ENCODE measurements at places on chromosomes 7 and 10. TPM values are rescaled to one million over a fixed set of nuclear protein-coding genes. Genes with fewer than 3 reads are reported as not detected.

STX1A gene
- total RNA-seq, result 37.5 TPM

EBLN1 gene
- not detected for total RNA-seq

VAX1 gene
- not detected for total RNA-seq

CHN2 gene
- total RNA-seq, result 1.2 TPM

PRSS1 gene
- not detected for total RNA-seq

GIMAP2 gene
- total RNA-seq, result 59.4 TPM

GRCh38 chr10:78450807-78451485 is 417.3 kb downstream of the RPS24 start:
- no peak overlapping the region for H3K27ac ChIP-seq
- H3K4me1 ChIP-seq, result no peaks in the 10 kb centered on the region
- no peak for DNase-seq

- no peaks in the 10 kb centered on the region for H3K27me3 ChIP-seq
- H3K27ac ChIP-seq, result peak overlapping the region; percentile 95
- no peaks in the 10 kb centered on the region for H3K36me3 ChIP-seq
- DNase-seq, result peak; percentile 56
- H3K4me3 ChIP-seq, result peak overlapping the region; percentile 84
Observed at GRCh38 chr10:69045441-69046300, 42.2 kb upstream of the SRGN start.

DNA sequence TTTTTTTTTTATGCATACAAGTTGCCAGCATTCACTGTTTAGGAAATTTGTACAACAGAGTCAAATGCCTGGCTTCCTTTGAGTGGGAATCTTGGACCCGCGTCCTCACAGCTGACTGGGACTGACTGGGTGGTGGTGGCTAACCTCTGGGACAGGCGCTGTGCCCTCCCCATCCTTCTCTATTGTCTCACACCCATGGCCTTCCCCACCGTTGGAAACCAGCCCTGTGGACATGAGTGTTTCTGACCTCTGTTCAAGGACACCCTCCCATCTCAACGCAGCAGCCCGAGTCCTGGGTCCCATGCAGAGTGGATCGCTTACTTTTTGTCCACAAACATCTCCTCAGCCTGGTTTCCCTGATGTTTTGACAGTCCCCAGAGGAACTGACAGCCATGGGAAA is 125.1 kb upstream of the PPIF start:
- no peak for DNase-seq
- H3K36me3 ChIP-seq, result no peaks in the 10 kb centered on the region
- H3K27ac ChIP-seq, result no peak overlapping the region
- H3K27me3 ChIP-seq, result no peaks in the 10 kb centered on the region
- no peaks in the 10 kb centered on the region for H3K4me1 ChIP-seq

GRCh38 chr7:63024446-63024845 is 974.2 kb upstream of the ZNF722 start:
- peaks cover 5% of the 10 kb centered on the region for H3K36me3 ChIP-seq
- no peak overlapping the region for H3K27ac ChIP-seq
- H3K4me1 ChIP-seq, result no peaks in the 10 kb centered on the region

- no peak overlapping the region for H3K4me3 ChIP-seq
- H3K27ac ChIP-seq, result no peak overlapping the region
- no peaks in the 10 kb centered on the region for H3K4me1 ChIP-seq
- DNase-seq, result no peak
Observed at GRCh38 chr10:7547206-7547605, 119.6 kb downstream of the ITIH5 start.

DNA sequence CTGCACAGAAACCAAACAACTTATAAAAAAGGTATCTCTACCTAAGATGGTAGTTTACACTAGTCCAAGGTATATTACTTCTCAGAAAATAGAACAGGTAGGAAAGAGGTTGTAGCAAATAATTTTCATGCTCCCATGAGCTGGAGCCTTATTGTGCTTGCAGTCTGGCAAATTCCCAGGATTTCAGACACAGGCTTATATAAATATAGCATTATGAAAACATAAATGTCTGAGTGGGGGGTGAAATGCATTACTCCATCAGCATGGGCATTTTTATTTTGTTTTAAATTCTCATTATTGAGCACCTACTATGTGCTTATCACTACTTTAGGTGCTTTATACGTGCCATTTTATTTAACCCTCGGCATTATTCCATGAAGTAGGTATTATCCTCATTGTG is 83.0 kb upstream of the PHYHIPL start:
- no peak for DNase-seq
- H3K4me3 ChIP-seq, result no peak overlapping the region
- H3K36me3 ChIP-seq, result no peaks in the 10 kb centered on the region
- no peaks in the 10 kb centered on the region for H3K27me3 ChIP-seq
- H3K4me1 ChIP-seq, result no peaks in the 10 kb centered on the region

GRCh38 chr7:45087301-45088145 is 1.2 kb downstream of the NACAD start:
- no peak for DNase-seq
- no peak overlapping the region for H3K27ac ChIP-seq
- no peaks in the 10 kb centered on the region for H3K36me3 ChIP-seq
- no peaks in the 10 kb centered on the region for H3K4me1 ChIP-seq
- H3K27me3 ChIP-seq, result no peaks in the 10 kb centered on the region
- H3K4me3 ChIP-seq, result no peak overlapping the region

- no peak for DNase-seq
- no peak overlapping the region for H3K27ac ChIP-seq
- no peak overlapping the region for H3K4me3 ChIP-seq
- H3K4me1 ChIP-seq, result no peaks in the 10 kb centered on the region
- peaks cover 29% of the 10 kb centered on the region for H3K27me3 ChIP-seq
Observed at GRCh38 chr10:73902351-73902750, 8.6 kb upstream of the PLAU start.

DNA sequence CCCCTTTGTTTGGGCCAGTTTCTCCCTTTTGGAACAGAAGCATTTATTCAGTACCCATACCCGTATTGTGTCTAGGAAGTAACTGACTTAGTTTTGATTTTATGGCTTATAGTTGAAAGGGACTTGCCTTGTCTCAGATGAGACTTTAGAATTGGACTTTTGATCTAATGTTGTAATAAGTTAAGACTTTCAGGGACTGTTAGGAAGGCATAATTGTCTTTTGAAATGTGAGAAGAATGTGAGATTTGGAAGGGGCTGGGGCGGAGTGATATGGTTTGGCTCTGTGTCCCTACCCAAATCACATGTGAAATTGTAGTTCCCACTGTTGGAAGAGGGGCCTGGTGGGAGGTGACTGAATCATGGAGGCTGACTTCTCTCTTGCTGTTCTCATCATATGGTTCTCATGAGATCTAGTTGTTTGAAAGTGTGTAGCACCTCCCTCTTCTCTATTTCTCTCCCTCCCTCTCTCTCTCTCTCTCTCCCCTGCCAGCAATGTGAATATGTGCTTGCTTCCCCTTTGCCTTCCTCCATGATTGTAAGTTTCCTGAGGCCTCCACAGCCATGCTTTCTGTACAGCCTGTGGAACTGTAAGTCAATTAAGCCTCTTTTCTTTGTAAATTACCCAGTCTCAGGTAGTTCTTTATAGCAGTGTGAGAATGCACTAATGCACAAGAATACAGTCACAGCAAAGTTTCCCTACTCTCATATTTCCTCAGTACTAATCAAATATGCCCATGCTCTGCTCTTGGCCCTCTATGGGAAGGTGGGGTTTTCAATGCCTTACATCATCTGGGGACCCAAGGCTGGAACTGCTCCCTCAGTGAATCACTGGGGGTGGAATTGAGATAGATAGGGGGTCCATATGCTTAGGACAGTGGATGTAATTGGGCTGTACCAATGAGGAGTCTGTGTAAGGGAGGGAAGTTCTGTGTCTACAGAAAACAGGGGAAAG is 17.2 kb upstream of the AKR1C1 start:
- no peaks in the 10 kb centered on the region for H3K27me3 ChIP-seq
- H3K36me3 ChIP-seq, result no peaks in the 10 kb centered on the region
- no peaks in the 10 kb centered on the region for H3K4me1 ChIP-seq
- no peak overlapping the region for H3K4me3 ChIP-seq
- no peak for DNase-seq

DNA sequence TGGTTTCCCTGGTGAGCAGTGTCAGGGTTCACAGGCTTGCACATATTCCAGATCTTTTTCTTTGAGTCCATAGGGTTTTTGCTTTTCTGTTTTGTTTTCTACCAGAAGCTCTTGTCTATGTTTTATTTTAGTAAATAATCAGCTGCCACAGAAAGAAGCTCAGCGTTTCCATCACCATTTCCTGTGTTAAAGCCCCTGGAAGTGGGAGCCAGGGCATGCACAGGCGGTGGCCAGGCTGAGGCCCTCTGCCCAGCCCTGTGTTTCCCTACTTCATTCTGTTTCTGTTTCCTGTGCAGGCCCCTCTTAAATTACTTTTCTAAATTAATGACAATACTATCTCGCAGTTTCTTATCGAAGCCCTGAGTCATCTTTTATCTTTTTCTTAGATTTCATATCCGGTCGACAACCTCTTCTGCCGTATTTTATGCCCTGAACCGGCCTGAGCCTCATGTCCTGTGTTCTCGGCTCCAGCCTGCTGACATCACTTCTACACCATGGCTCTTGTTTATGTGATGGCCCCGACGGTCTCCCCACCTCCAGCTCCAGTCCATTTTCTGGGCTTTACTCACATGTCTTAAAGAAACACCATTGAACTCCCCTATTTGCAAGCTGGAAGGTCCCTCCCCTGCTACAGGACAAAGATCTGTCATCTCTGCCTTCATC is 442.2 kb downstream of the TCERG1L start:
- no peak overlapping the region for H3K4me3 ChIP-seq
- no peaks in the 10 kb centered on the region for H3K27me3 ChIP-seq
- DNase-seq, result no peak
- no peaks in the 10 kb centered on the region for H3K36me3 ChIP-seq

DNA sequence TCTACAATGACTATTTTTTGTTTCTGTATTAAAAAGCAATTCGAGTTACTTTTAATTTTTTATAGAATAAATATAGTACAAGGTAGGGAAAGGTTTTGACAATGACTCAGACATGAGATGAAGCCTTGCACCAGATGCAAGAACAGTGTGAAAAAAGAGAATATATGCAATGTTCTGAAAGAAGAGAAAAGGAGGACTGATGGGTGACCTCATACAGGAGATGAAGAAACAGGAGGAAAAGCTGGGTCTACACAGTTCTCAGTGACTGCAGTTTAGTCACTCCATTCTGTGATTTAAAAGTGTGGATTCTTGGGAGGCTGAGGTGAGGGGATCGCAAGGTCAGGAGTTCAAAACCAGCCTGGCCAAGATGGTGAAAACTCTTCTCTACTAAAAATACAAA is 38.3 kb upstream of the YAE1 start:
- H3K27ac ChIP-seq, result no peak overlapping the region
- H3K4me3 ChIP-seq, result no peak overlapping the region
- no peak for DNase-seq
- peaks cover 7% of the 10 kb centered on the region for H3K27me3 ChIP-seq

DNA sequence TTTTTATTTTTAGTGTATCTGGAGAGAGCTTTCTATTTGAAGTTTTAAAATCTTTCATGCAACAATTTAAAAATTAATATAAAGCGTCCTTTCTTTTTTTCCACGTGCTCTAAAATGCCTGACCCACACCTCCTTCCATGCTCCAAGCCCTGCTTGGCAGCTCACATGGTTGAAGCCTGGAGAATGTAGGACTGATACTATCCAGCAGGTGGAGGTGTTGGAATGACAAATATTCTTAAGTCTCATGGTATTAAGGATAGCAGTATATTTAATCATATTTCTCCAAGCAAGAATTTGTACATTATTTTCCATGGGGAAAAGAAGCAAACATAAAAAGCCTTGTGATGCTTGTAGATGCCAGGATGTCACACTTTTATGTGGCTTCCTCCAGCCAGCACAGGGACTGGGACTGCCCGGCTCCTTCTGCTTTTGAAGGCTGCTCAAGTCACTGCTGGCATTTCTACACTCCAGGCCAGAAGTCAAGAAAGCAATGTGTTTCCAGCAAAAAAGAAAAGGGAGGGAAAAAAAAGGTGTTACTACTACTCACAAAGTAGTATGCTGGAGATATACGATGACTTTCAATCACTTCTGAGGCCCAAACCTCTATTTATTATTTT is 49.7 kb downstream of the BZW2 start:
- peaks cover 34% of the 10 kb centered on the region for H3K36me3 ChIP-seq
- no peak overlapping the region for H3K4me3 ChIP-seq
- H3K4me1 ChIP-seq, result no peaks in the 10 kb centered on the region
- peak overlapping the region; percentile 68 for H3K27ac ChIP-seq

DNA sequence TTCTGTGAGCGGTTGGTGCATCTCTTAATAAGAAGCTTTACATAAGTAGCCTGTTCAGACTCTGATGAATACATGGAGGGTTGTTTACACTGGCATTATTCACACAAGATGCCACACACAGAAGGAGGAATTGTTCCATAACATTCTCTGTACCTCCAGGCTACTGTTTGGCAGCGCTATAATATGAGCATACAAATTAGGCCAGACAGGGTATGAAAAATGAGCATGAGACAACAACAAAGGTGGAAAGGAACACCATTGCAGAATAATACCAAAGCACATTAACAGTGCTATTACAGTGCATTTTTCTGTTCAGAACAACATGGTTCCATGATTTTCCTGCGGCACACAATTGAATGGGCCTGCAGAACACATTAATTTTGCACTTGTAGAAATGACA is 417.2 kb upstream of the C7orf33 start:
- no peaks in the 10 kb centered on the region for H3K36me3 ChIP-seq
- H3K4me3 ChIP-seq, result no peak overlapping the region
- no peak overlapping the region for H3K27ac ChIP-seq
- no peaks in the 10 kb centered on the region for H3K4me1 ChIP-seq
- no peaks in the 10 kb centered on the region for H3K27me3 ChIP-seq
- no peak for DNase-seq

DNA sequence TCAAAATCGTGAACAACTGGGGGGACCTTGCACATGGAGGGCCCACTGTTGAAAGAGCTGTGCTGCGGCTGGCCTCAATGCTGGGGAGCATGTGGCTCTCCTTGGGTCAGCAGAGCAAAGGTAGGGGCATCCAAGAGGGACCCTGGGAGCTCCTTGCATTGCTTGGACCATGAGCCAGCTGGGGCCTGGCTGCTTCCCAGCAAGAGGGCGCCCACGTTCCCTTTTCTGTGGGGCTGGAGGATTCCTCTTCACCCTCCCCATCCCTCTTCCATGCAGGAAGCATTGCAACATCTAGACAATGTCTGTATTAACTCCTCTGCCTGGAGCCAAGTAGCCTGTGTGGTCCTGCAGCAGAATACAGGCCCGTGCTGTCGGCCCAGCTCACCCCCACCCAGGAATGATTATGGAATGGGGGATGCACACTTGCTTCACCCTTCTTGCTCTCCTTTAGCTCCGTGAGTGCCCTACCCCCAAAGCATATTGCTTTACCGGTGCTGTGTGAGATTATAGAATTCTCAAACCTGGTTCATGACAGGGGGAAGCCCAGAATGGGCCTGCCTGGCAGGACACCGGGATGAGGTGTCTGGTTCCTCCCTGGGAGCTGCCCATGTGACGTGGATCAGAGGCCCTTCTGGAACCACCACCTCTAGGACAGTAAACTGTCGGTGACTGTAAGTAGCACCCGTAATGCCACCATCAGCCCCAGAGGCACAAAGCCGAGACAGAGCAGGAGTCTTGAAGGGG is 61.9 kb downstream of the SYPL1 start:
- no peaks in the 10 kb centered on the region for H3K27me3 ChIP-seq
- H3K27ac ChIP-seq, result no peak overlapping the region
- H3K36me3 ChIP-seq, result no peaks in the 10 kb centered on the region
- H3K4me3 ChIP-seq, result no peak overlapping the region
- no peak for DNase-seq
